ENCODE measurements at places on chromosomes 4 and X. TPM values are rescaled to one million over a fixed set of nuclear protein-coding genes. Genes with fewer than 3 reads are reported as not detected.

The TBCK gene
- 51.0 TPM for total RNA-seq

GRCh38 chr4:36206012-36206411, 38.3 kb downstream of the ARAP2 start:
- DNase-seq = no peak
- no peaks in the 10 kb centered on the region for H3K36me3 ChIP-seq
- no peak overlapping the region for H3K27ac ChIP-seq

The MAGEB2 gene
- total RNA-seq = not detected

- no peak for DNase-seq
- H3K27me3 ChIP-seq = no peaks in the 10 kb centered on the region
- H3K27ac ChIP-seq = no peak overlapping the region
- H3K4me1 ChIP-seq = no peaks in the 10 kb centered on the region
Measured at GRCh38 chr4:159685340-159686092, 582.6 kb downstream of the RAPGEF2 start.

The ALAS2 gene
- not detected for total RNA-seq

DNA sequence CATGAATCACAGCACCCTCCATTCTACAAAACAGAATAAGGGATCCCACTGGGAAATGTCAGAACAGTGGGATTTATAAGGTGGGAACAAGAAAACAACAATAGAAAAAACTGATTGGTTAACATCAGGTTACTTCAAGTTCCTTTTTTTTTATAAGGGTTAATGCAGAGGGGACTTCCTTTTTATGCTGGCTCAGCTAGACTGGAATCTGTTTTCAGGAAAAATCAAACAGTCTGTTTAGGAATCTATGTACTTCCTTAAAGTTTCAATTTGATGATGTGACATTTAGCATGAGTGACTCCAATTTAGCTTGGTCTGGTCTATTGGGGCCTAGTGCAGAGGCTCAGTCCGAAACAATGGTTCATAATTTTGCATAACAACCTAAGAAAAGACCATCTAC, 192.9 kb downstream of the ADGRA3 start:
- no peaks in the 10 kb centered on the region for H3K27me3 ChIP-seq
- no peak overlapping the region for H3K4me3 ChIP-seq
- no peaks in the 10 kb centered on the region for H3K4me1 ChIP-seq
